ENCODE measurements at places on chromosomes 3 and 15.

DNA sequence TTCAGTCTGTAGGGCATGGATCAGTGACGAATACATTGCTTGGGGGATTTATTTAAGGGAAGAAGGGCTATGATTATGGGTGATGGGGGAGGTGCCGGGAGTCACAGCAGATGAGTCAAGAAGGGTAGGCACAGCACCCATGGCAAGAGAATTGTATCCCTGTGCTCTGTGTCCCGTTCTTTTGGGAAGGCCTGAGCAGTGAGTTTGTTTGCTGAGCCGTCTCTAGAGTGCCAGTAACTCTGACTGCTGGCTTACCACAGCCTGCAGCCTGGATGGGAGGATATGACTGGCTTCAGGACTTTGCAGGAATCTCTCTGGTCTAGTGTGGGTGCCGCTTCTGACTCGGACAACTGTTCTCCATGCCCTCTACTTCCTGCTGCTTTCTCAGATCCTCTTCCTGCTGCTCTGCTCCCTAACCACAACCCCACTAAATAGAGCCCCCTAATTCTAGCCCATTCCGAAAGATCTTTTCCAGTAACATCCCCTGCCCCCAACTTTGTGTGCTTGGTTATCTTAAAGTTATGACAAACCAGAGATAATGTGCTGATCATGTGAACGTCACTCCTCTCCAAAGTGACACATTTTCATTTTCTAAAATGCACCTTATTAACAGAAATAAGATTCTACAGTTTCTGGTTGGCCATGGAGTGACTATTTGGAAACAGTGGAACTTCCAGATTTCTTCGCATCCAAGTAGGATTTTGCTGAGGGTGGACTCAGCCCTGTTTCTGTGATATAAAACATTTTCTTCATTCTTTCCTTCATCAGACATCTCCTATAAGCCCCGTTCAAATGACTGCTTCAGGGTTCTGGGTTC lies 239.0 kb downstream of the SLCO3A1 start:
- no peak for DNase-seq

DNA sequence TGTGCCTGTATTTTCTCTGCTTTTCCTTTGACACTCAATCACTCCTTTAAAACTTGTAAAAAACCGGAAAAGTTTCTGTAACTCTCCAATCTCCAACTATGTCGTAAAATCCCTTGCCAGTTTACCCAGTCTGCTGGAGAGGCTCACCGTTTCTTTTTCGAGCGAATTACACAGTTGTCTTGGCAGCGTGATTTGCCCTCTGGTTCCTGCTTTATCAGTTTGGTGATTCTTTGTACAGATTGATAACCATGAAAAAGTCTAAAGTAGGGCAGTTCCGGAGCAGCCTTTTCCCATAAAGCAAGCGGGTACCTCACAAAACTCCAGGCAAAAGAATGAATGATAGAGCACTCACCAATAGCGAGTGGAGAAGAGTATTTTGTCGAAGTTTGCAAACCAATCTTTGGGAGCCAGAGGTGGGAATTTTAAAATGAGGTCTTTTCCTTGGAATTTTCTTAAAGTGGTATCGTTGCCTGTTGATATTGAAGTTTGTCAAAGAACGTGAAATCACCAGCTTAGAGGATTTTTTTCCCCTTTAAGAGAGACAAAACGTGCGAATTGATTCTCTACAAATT lies at the start of gene TTC23:
Gene TTC23 (minus strand): TSS at position 312 of the 572 bp plus-strand sequence. CDS start 20,869 bp downstream, outside the sequence.
- peak; percentile 79 for DNase-seq

- no peak for DNase-seq
These were observed 16.6 kb upstream of the EHHADH start for GRCh38 chr3:185270262-185270955.

DNA sequence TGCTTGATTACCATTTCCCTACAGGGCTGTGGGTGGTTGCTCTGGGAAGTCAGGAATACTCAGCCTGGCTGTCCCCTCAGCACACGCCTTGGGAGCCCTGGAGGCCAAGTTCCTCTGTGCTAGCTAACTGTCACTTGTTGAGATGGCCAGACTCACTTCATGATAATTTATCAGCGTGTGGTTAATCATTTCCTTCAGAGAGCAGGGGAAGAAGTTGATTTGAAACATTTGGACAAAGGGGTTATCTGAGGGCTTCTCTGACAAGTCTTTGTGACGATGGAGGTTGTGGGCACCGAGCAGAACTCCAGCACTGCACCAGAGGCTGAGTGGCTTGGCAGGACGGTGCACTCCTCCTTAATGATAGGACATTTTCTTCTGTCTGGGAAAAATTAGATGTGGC lies 61.9 kb downstream of the WHAMM start:
- no peak for DNase-seq

- DNase-seq, result no peak
These were observed 29.5 kb downstream of the WNT7A start for GRCh38 chr3:13850161-13850945.

DNA sequence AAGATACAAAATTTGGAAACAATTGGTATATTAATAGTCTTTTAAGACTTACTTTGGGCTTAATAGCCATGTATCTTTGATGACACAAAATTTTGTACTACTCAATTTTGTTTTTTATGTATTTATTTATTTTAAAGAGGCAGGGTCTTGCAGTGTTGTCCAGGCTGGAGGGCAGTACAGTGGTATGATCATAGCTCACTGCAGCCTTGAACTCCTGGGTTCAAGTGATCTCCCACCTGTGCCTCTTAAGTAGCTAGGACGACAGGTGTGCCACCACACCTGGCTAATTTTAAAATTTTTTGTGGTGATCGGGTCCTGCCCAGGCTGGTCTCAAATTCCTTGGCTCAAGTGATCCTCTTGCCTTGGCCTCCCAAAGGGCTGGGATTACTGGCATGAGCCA lies 6.5 kb downstream of the SPRED1 start:
- no peak for DNase-seq

- DNase-seq, result no peak
These were observed 14.8 kb upstream of the CX3CR1 start for GRCh38 chr3:39294446-39295183.

DNA sequence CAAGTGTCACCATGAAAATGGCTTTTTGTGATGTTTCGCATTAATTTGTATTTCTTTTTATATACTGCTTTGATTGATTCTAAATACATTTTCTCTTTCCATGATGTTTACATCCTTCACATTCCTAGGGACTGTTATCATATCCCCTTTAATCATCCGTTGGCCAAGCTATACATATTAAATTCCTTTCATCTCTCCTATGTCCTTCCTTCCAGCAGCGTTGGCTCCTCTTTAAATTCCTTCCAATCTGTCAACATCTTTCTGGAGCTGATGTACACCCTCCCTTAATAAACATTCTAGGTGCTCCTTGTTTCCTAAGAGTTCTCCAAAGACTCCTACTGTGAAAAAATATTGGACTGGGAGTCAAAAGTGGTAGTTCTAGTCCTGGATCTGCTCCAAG lies 87.8 kb downstream of the IGF2BP2 start:
- DNase-seq, result no peak

All from GM04504 (cell line).